ENCODE measurements at places on chromosomes 12 and 14.

- no peak for DNase-seq
Measured at GRCh38 chr14:104939666-104940410, 15.2 kb downstream of the PLD4 start.

DNA sequence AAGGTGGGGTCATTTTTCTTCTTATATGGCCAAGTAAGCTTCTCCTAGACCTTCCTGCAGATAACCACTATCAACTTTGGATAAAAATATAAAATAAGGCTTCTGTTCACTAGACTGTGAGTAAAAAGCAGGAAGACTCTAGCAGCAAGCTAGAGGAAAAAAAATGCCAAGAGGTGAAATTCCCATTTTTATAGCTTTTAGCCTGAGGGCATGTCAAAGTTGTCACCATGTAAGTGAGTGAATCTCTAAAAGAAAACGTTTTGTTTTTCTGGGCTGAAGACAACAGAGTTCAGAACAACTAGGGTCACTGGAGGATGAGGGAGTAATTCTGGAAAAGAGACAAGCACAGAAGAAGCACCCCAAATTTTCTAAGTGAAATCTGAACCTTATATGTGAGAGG is 143.9 kb upstream of the DIO3 start:
- DNase-seq, result no peak

GRCh38 chr12:121190523-121191031 is 19.4 kb upstream of the P2RX4 start:
- peak; percentile 15 for DNase-seq

- no peak for DNase-seq
Measured at GRCh38 chr12:72304751-72305150, 32.6 kb downstream of the TRHDE start.

- DNase-seq, result no peak
Measured at GRCh38 chr12:2555487-2556082, 239.2 kb upstream of the FKBP4 start.

DNA sequence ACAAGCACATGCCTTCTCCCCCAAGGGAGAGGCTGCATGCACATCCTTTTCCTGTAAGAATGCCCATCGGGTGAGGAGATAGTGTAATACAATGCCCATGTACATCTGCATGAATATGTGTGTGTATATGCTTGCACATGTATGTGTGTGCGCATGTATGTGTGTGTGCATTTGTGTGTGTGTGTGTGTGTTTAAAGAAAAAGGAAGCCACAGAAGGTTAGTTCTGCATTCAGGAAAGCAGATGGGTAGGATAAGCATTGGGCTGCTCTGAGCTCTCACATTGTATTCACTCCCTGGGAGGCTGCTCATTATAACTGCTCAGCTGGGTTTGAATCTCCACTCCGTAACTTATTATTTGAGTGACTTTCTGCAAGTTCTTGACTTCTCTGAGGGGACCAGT is 74.3 kb downstream of the GALNT8 start:
- DNase-seq, result no peak

GRCh38 chr12:119334430-119335170 is at the start of gene CCDC60:
TSS of gene CCDC60 (plus strand) at chr12:119334729. CDS start at chr12:119335177, 448 bp downstream.
- no peak for DNase-seq

GRCh38 chr12:95277139-95277538 is 59.5 kb downstream of the VEZT start:
- no peak for DNase-seq

Data from T1000 (cell line).